AG09309 (cell line): ENCODE measurements at places on chromosomes 12 and 14.

GRCh38 chr12:28827861-28828260 is 321.2 kb upstream of the FAR2 start:
- no peak for DNase-seq

DNA sequence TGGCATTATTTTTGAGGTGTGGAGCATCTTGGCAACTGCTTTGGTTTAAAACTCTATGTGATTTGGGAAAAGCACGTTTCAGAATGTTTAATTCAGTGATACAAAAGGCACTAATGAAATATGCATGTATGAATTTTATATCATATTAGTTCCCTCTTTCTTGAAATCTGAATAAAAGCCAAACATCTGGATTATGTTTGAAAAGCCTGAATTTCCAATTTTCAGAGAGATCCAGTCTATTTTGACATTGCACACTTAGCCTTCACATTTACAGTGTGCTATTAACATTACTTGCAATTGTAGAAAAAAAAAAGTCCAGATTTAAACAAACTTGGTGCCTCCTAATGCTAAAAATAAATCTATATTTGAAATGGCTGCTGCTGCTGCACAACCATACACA is 219.1 kb upstream of the NPAS3 start:
- no peak for DNase-seq

GRCh38 chr12:75366629-75367028 is 24.3 kb upstream of the GLIPR1L2 start:
- no peak for DNase-seq

DNA sequence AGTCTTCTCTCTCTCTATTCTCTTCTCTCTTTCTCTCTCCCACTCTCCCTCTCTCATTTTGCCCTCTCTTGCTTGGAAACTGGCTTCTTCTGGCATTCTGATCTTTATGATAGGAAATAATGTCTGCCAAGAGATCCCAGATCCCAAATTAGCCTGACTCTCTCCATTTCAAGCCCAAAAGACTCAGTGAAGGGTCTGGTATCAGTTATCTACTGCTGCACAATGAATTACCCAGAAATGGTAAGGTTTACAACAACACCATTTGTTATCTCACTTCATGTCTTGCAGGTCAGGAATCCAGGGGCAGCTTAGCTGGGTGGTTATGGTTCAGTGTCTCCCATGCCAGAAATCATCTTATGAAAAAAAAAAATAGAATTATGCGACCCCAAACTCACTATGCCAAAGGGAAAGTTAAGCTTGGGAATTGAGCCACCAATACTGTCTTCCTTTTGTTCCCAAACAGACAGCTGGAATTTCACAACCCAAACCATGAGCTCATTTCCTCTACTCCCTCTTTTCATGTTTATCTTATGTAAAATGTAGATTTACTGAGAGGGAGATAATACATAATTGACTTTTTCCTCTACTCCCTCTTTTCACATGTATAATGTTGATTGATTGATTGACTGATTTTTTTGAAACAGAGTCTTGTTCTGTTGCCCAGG is 67.8 kb upstream of the FICD start:
- DNase-seq: no peak

DNA sequence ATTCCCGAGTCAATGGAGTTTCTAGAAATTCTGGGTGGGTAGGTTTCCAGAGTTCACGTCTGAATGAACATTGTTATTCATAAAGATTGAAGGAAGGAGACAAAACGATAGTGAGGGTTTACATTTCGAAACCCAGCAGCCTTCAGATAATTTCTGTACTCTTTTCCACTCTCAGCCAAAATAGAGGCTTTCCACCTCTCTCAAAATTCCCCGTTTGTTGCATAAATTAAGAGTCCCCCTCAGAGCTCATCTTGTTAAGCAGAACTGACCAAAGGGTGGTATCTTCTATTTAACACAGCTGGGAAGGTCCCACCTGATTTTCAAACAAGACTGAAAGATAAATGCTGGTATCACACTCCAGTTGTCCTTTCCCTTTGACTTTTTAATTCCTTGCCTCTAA is 21.5 kb upstream of the YARS2 start:
- no peak for DNase-seq

GRCh38 chr14:58026967-58027366 is 125.0 kb downstream of the ARMH4 start:
- no peak for DNase-seq

GRCh38 chr12:92784797-92785562 is 82.2 kb downstream of the PLEKHG7 start:
- DNase-seq: no peak

- DNase-seq: no peak
Observed at GRCh38 chr14:91392623-91393303, 24.9 kb downstream of the CCDC88C start.

GRCh38 chr12:65269603-65270002 is 8.9 kb upstream of the MSRB3 start:
- no peak for DNase-seq

GRCh38 chr12:18690653-18691052 is 47.2 kb downstream of the PLCZ1 start:
- peak; percentile 27 for DNase-seq

DNA sequence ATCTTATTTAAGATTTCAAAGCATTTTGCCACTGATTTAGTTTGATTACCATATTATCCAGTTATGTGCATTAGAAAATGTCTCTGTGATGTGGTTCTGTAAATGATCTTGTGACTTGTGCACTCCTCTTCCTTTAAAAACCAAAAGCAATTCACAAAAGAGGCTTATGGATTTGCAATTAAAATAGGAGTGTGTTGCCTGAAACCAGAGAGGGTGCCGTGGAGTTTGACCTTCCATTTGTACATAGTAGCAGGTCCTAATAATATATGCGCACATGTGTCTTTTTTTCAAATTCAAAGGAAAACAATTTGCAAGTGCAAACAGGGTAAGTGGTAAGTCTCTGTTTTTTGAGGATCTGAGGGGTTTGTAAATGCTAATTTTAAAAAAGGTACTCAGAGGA is 470.9 kb downstream of the VRK1 start:
- no peak for DNase-seq

GRCh38 chr12:6313326-6313940 is 3.0 kb downstream of the PLEKHG6 start:
- DNase-seq: no peak

GRCh38 chr14:77859934-77860570 is 60.1 kb downstream of the ADCK1 start:
- no peak for DNase-seq

DNA sequence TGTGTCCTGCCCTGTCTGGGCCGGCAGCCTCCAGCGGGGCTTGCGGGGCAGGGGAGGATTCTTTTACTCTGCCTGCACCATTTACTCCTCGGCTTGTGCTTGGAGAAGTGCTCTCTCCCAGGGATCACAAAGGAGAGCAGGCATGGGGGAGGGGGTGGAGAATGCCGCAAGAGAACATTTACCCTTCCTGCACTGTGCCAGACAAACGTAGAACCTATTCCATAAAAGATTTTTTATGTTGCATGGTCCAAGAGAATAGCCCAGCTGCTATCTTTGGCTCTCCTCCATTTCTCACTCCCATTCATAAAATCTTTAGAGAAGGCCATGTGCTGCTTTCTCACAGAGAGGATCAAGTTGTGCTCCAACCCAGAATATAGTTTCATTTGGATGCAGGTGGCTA is 159.4 kb downstream of the SPTSSA start:
- DNase-seq: no peak
